ENCODE measurements at places on chromosomes 1 and 21. TPM values are rescaled to one million over a fixed set of nuclear protein-coding genes. Genes with fewer than 3 reads are reported as not detected.

GRCh38 chr1:158328426-158328825, 2.9 kb downstream of the CD1B start:
- DNase-seq: no peak

DNA sequence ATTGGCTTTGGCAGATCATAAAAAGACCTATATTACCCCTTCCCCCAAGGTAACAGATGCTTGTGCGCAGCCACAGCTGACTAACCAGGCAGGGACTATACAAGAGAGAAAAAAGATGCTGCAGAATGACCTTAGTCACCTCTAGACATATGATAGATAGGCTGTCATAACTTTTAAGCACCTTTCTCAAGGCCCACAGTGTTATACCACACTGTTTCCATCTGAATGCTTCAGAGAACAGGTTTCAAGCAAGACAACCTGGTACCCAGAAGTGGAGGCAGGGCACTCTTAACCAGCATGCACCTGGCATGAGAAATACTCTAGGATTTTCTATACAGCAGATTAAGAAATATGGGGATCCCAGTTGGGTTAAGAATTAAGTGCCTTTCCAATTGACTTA, 12.8 kb upstream of the OVAAL start:
- DNase-seq: no peak

Gene BARHL2
- total RNA-seq: not detected

Gene GBP3
- total RNA-seq: 6.6 TPM
